Stimulated activated CD4-positive, alpha-beta T cell treated with anti-CD3 and anti-CD28 coated beads, TNF-alpha, amount 100 ng/mL, for 4 hours (primary cell): ENCODE measurements at places on chromosomes 5 and 9.

DNA sequence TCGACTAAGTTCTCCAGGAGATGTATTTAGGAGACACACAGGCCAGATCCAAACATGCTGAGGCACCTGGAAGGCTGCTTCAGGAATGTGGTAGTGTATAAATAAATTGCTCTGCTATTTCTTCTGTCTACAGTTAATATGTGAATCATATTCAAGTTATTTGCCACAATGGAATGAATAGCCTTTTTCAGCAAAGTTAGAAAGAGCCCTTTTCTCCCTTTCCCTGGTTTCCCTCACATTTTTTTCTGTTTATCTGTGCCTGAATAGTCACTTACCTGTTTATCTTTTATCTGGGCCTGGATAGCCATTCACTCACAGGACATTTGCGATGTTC lies 44.1 kb upstream of the CLINT1 start:
- no peak for DNase-seq

GRCh38 chr9:131523451-131524435 lies 7.3 kb downstream of the UCK1 start:
- no peak for DNase-seq

DNA sequence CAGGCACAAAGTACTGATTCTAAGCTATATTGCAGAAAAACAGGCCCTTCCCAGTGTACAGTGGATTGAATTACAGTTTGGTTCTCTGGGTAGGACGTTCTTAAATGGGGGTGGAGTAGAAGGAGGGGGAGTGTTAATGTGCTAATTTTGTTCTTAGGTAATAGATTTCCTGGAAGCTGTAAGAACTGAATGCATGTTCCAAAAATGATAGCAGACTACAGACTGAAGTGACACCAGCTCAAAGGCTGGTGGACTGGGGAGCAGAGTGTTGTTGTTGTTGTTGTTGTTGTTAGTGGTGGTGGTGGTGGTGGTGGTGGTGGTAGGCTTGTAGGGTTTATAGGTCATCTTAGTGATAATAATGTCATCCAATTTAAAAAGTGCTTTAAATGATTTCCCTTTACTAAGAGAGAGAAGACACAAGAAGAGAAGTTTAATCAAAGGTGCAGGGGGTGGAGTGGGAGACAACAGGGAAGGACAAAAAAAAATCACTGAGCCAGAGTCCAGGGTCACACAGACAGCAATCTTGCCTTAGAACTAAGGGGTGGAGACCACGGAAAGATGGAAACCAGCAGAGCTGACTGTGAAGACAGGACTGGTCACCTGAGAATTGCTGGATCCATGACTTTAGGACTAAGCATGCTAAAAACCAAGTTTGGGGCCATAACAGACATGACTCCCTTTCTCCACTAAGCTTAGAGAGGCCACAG lies 27.0 kb downstream of the TTLL11 start:
- no peak for DNase-seq

GRCh38 chr5:93717162-93717561 lies 24.2 kb downstream of the POU5F2 start:
- DNase-seq: no peak

DNA sequence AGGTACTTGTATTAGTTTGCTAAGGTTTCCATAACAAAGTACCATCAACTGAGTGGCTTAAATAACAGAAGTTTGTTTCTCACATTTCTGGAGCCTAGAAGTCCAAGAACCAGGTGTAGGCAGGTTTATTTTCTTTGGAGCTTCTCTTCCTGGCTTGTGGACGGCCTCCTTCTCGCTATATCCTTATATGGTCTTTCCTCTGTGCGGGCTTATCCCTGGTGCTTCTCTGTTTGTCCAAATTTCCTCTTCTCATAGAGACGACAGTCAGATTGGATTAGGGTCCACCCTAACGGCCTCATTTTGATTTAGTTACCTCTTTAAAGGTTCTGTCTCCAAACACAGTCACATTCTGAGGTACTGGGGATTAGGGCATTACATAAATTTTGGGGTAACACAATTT lies 88.3 kb downstream of the RMI1 start:
- no peak for DNase-seq

DNA sequence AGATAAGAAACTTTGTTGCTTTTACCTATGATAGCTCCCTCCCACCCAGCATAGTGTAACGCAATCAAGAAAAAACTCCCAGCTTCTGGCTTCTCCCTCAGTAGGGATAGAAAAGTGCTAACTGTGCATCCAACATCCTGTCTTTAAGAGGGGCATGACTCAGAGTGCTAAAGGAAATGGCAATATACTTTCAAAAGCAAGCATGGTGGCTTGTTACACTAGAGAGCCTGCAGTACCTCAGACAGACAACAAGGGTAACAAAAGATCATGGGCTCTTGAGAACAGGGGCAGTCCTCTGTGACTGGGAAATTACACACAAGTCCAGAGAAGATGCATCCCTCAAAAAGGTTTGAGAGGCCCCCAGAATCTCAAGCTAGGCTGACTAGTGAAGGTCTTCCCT lies 37.8 kb downstream of the PRELID2 start:
- no peak for DNase-seq

DNA sequence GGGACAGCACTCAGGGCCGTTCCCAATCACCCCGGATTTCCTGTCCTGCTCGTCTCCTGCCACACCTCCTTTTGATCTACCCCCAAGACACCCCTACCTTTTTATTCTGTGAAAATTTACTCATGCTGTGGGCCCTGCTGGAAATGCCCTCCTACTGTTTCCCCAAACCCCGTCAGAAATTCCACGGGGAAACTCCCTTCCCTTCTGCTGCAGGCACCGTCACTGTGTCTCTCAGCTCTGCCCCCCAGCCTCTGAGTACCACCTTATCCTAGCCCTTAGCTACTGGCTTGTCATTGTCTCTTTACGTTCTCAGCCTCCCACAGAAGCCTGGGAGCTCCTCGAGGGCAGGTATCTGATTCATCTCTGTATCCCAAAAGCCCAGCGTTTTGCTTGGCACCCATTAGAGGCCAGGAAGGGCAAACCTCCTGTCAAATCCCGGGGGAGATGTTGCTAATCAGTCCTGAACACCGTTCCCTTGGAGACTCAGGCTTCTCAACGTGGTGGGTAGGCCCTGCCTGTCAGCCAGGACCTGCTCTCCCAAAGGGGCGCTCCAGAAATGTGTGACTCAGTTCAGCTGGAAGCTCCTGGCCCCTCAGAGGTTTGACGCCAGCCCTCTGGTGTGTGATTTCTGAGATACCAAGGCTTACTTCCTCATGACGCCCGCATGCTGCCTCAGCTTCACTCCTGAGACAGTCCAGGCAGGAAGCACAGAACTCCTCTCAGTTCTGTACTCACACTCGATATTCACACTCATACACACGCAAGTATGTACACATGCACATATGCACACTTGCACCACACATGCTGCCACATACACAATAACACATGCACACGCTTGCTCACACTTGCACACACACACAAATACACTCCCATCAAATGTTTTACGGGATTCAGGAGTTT lies 50.7 kb upstream of the GRHPR start:
- no peak for DNase-seq

DNA sequence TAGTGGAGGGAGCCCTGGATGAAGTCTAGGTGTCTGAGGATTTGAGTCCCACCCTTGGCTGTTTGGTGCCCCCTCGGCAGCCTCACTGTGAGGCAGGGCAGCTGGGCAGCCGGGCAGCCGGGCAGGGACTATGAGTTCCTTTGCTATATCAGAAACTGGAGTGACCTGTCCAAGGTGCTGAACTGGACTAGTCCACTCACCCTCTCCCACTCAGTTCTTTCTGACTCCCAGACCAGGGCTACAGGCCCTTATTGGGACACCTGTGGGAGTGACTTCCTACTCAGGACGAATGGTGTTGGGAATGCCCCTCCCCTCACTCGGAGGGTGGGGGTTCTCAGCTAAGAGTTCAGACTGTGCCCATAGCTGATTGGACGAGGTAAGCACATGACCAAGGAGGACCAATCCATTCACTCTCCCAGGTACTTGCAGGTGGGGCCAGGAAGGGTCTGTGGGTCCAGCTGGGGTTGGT lies 34.1 kb upstream of the RAPGEF1 start:
- no peak for DNase-seq

GRCh38 chr9:93657331-93658111 lies 81.1 kb downstream of the PHF2 start:
- no peak for DNase-seq
